Caco-2 (cell line): ENCODE measurements at places on chromosomes 13 and 19. TPM values are rescaled to one million over a fixed set of nuclear protein-coding genes. Genes with fewer than 3 reads are reported as not detected.

DNA sequence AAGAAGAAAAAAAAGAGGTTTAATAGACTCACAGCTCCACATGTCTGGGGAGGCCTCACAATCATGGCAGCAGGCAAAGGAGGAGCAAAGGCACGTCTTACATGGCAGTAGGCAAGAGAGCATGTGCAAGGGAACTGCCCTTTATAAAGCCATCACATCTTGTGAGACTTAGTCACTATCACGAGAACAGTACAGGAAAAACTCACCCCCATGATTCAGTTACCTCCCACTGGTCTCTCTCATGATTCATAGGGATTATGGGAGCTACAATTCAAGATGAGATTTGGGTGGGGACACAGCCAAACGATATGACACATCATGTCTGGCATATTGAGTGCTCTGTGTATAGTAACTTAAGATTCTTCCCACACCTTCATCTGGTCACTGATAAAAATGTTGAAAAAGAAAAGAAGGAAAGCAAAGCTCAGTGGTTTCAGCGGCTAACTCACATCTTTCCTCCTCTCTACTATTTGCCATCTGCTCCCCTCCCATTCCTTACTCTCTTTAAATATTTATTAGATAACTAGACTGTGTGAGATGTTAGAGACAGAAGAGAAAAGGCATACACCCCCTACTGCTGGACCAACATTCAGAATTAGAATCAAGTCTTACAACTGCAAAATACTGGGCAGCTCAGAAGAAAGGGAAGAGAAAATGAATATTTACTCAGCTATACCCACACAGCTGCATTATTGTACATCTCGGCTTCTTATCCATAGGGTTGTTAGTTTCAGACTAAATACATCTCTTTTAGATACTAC is 60.1 kb upstream of the AKAP11 start:
- no peak overlapping the region for H3K4me3 ChIP-seq
- H3K36me3 ChIP-seq, result no peaks in the 10 kb centered on the region
- H3K27me3 ChIP-seq, result no peaks in the 10 kb centered on the region
- DNase-seq, result no peak
- H3K4me1 ChIP-seq, result no peaks in the 10 kb centered on the region

DNA sequence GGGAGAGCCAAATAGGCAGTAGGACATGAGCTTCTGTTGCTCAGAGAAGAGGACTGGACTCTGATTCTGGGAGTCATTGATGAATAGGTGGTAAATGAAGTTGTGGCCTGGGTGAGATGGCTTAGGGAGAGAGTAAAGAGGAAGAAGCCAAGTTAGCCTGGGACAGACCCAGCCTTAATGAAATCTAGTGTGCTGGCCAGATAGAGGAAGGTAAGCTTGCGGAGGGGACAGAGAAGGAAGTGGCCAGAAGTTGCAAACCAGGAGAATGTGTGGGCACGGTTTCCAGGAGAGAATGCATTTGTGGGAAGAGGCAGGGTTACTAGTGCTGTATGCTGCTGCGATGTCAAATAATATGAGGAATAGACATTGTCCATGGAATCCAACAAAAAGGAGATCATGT is 83.3 kb upstream of the OLFM4 start:
- no peak overlapping the region for H3K4me3 ChIP-seq
- no peaks in the 10 kb centered on the region for H3K4me1 ChIP-seq
- no peak overlapping the region for H3K27ac ChIP-seq
- no peak for DNase-seq

DNA sequence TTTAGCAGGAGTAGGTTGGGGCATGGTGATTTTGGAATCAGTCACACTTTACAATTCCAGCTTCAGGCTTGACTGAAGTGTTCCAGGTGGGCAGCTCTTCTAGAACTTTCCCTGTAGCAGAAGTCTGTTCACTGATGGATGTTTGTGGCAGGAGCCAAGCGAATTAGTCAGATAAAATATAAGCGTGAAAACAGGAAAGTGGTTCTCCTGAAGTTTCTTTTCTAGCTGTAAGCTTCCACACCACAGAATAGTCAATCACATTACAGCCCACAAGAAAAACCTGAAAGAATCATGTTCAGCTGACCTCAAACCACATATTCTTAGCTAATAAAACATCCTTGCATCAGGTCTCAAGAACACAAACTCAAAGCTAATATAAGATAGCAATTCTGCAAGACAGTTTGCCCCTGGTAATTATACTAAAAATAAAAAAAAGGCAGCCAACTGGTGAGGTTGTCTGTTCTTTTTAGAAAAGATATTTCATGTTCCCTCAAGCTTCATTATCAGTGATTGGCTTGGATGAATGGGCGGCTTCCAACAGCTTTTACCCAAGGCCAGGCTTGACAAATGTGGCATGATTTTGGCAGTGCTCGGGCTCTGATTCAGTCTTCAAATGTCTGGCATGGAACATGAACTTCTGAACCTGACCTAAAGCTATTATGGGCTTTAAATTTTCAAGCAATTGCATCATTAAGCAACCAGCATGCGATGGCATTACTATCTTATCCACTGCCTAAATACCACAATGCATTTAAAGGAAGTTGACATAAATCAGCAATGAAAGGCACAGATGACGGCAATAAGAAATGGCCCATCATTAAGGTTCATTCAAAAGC is 136.8 kb downstream of the DCLK1 start:
- H3K36me3 ChIP-seq, result no peaks in the 10 kb centered on the region
- H3K4me3 ChIP-seq, result no peak overlapping the region
- no peak for DNase-seq
- no peaks in the 10 kb centered on the region for H3K27me3 ChIP-seq
- H3K4me1 ChIP-seq, result no peaks in the 10 kb centered on the region

DNA sequence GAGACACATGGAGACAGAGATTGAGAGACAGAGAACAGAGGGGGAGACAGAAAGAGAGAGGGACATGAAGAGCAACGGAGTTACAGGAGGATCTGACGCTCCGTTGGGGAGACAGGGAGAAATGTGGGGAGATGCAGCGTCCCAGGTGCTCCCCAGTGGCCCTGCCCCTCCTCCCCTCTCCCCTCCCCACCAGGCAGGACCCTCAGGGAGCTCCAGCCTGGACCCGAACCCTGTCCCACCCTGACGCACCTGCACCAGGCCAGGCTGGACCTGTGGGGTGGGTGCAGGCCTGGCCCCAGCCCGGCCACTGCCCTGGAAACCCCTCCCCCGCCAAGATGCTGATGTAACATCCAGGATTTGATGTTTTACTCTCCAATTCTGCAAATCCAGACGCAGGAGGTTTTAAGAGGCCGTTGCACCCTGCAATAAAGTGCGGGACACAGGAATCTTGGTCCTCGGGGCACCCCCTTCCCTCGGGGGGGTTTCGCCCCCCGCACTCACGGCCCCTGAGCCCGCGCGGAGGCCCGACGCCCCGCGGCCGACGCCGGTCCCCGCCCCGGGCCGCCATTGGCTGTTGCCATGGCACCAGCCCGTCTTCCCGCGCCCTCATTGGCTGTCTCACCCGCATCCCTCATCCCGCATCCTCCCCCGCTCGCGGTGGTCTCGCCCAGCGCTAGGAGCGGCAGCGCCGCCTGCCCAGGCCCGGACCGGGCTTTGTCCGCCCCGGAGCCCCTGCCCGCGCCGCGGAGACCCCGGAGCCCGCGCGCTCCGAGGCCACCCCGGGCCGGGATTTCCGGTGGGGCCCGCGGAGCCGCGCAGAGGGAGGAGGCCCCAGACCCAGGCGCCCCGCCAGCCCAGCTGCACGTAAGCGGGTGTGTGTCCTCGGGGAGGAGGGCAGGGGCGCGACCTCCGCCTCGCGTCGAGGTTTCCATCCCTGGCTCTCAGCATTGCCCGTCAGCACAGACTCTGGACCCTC is at the start of gene APC2:
TSS of gene APC2 (plus strand) at position 655 of the 976 bp plus-strand sequence. CDS start 2,881 bp downstream, outside the sequence.
- H3K4me1 ChIP-seq, result peaks cover 7% of the 10 kb centered on the region; the same call in 1 of the 2 replicates
- H3K27me3 ChIP-seq, result no peaks in the 10 kb centered on the region
- peak within 1 kb of the TSS; percentile 22 for H3K27ac ChIP-seq
- no peak for DNase-seq
- H3K36me3 ChIP-seq, result no peaks in the 10 kb centered on the region
- H3K4me3 ChIP-seq, result no peak within 1 kb of the TSS

- no peaks in the 10 kb centered on the region for H3K36me3 ChIP-seq
- H3K4me3 ChIP-seq, result no peak overlapping the region
- no peak overlapping the region for H3K27ac ChIP-seq
These were observed 82.5 kb downstream of the DHRS12 start for GRCh38 chr13:51721496-51721895.

- no peaks in the 10 kb centered on the region for H3K4me1 ChIP-seq
- DNase-seq, result no peak
- H3K4me3 ChIP-seq, result no peak overlapping the region
These were observed 34.9 kb downstream of the STARD13 start for GRCh38 chr13:33250609-33251008.

DNA sequence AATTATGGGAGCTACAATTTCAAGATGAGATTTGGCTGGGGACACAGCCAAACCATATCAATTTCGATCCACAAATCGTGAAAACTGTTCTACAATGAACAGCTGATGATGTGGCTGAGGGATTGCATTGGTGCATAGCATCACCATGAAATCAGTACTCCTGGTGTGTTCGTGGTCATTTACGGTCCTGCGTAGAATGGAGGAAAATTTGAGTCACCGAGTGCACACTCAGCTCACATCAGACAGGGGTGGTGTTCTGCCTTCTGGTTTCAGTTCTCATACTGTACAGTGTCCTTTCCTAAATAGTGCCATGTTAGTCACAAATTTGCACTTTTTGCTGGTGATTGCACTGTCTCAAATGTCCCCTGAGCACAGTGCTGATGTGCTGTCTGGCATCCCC is 39.2 kb downstream of the MYH14 start:
- H3K36me3 ChIP-seq, result peaks cover 6% of the 10 kb centered on the region; the same call in 1 of the 2 replicates
- peaks cover 10% of the 10 kb centered on the region; the same call in 1 of the 2 replicates for H3K4me1 ChIP-seq
- no peak overlapping the region for H3K4me3 ChIP-seq
- no peak overlapping the region for H3K27ac ChIP-seq
- H3K27me3 ChIP-seq, result no peaks in the 10 kb centered on the region
- DNase-seq, result no peak

- H3K27me3 ChIP-seq, result no peaks in the 10 kb centered on the region
- H3K4me1 ChIP-seq, result no peaks in the 10 kb centered on the region
- no peaks in the 10 kb centered on the region for H3K36me3 ChIP-seq
- H3K4me3 ChIP-seq, result no peak overlapping the region
These were observed 224.4 kb upstream of the HTR2A start for GRCh38 chr13:47121092-47121763.

- H3K4me1 ChIP-seq, result no peaks in the 10 kb centered on the region
- no peak overlapping the region for H3K27ac ChIP-seq
- no peak for DNase-seq
- H3K36me3 ChIP-seq, result no peaks in the 10 kb centered on the region
These were observed 159.9 kb downstream of the MZT1 start for GRCh38 chr13:72567566-72567965.

DNA sequence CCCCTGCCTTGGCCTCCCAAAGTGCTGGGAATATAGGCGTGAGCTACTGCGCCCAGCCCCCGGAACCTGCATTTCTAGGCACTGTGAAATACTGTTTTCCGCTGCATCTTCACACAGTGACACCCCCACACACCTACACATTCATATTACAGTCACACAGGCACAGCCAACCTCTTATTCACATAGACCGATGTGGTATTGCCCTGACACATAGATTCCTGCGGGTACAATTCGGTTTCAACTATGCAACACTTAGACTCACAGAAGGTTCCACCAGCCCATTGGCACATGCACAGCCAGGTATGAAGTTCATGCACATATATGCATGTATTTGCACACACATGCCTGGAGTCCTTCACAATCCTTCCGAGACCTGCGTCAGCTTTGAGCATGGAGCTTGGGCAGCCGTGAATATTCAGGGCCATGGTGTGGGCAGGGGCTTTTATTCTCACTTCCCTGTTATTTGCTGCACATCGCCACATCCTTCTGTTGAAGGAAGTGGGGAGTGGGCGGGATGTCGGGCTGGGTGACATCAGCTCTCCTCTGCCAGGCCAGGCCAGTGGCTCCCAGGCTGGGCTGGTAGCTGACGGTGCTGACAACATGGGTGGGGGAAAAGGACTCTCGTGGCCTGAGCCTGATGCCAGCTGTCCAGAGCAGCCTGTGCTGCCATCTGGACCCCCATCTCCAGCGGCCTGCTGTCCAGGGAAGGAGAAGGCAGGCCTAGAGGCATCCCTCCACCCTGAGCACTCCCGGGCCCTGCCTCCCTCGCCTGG is 5.4 kb upstream of the CDC37 start:
- H3K36me3 ChIP-seq, result no peaks in the 10 kb centered on the region
- no peak overlapping the region for H3K27ac ChIP-seq
- no peaks in the 10 kb centered on the region for H3K4me1 ChIP-seq
- H3K4me3 ChIP-seq, result no peak overlapping the region
- DNase-seq, result no peak

DNA sequence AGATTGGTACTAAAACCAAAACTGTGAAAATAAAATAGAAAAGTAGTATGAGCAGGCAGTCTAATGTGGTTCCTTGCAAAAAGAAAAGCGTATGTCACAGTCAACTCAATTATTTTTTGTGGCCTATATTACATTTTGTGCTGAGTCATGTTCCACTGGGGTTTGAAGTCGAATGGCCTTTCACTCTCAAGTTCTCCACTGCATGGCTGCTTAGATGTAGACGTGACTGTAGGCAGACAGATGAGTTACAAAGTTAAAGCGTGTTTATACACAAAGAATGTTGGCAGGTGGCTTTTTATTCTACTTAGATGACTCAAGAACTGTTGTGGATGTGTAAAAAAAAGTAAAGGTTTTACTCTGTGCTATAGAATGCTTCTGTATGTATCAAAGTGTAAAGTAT is 133.9 kb downstream of the SLITRK6 start:
- no peak overlapping the region for H3K4me3 ChIP-seq
- H3K4me1 ChIP-seq, result no peaks in the 10 kb centered on the region
- no peaks in the 10 kb centered on the region for H3K27me3 ChIP-seq
- no peak overlapping the region for H3K27ac ChIP-seq
- no peak for DNase-seq

DNA sequence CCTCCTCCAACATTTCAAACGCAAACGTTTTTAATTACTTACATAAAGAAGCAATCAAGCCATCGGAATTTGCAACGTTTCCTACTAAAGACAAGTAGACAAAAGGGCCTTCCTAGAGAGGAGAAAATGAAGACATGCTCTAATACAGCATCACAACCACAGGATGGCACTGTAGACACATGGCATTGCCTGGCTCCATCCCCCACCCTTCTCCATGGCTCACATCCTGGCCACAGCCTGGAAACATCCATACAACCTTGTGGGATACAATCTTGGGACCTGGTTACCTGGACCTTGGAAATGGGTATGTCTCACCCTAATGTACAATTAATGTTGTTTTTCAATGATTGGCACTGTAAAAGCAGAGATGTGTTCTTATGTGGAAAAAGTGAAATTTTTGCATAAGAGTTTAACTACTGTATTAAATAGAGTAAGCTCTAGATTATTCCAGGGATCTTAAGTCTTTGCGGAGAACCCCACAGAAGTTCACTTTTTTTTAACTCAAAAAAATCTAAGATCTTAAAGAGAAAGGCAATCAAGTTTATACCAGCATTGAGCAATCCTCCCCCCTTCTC is 21.5 kb downstream of the EBPL start:
- H3K4me3 ChIP-seq, result no peak overlapping the region
- no peaks in the 10 kb centered on the region for H3K4me1 ChIP-seq
- no peaks in the 10 kb centered on the region for H3K27me3 ChIP-seq
- peak; percentile 72 for DNase-seq

Gene LILRB4
- not detected in 2 replicates for total RNA-seq

Gene PRSS57
- not detected in 2 replicates for total RNA-seq

Gene OR7D2
- total RNA-seq, result not detected in 2 replicates

Gene CRLF1
- 0.61 and 2.6 TPM in 2 replicates for total RNA-seq

Gene KDELR1
- total RNA-seq, result 375 and 381 TPM in 2 replicates

Gene FXYD7
- total RNA-seq, result not detected in 2 replicates

Gene FUT2
- total RNA-seq, result 13.5 and 16.3 TPM in 2 replicates

Gene MBD3L3
- not detected in 2 replicates for total RNA-seq

Gene KLK15
- not detected in 2 replicates for total RNA-seq
